HFFc6 (cell line): ENCODE measurements at places on chromosomes 5 and 9.
A peak's percentile ranks its signal among the peaks of the same experiment; 100 is the strongest.

GRCh38 chr5:68538814-68539420, 323.4 kb downstream of the PIK3R1 start:
- DNase-seq = no peak

GRCh38 chr5:143413958-143414669, 10.6 kb upstream of the NR3C1 start:
- DNase-seq = no peak

GRCh38 chr9:114076237-114077161, 1.6 kb downstream of the AMBP start:
- DNase-seq = no peak

DNA sequence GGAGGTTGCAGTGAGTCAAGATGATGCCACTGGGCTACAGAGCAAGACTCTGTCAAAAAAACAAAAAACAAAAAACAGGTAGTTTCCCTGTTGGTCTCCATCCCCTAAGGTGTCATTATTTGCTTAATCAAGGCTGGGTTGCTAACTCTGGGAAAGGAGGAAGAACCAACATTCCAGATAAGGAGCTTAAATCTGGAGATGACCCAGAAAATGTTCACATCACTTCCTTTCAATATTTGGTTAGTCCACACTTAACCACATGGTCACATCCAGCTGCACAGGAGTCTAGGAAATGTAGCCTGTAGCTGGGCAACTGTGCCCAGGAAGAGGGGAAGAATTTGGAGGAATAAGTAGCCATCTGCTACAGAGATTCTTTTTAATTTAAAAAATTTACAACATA, 25.9 kb upstream of the MEGF9 start:
- no peak for DNase-seq

DNA sequence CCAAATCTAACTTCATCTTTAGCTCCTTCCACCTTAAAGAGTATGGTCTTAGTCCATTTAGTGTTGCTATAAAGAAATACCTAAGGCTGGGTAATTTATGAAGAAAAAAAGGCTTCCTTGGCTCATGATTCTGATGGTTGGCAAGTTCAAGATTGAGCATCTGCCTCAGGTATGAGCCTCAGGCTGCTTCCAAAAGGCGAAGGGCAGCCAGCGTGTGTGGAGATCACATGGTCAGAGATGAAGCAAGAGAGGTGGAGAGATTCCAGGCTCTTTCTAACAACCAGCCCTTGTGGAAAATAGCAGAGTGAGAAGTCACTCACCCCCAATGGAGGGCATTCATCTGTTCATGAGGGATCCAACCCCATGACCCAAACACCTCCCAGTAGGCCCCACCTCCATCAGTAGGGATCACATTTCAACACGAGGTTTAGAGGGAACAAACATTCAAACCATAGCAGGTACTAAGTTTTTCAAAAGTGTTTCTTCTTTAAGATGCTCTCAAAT, 225.9 kb downstream of the SGCD start:
- DNase-seq = no peak

GRCh38 chr5:73160239-73160671, 12.7 kb upstream of the TMEM174 start:
- DNase-seq = no peak

DNA sequence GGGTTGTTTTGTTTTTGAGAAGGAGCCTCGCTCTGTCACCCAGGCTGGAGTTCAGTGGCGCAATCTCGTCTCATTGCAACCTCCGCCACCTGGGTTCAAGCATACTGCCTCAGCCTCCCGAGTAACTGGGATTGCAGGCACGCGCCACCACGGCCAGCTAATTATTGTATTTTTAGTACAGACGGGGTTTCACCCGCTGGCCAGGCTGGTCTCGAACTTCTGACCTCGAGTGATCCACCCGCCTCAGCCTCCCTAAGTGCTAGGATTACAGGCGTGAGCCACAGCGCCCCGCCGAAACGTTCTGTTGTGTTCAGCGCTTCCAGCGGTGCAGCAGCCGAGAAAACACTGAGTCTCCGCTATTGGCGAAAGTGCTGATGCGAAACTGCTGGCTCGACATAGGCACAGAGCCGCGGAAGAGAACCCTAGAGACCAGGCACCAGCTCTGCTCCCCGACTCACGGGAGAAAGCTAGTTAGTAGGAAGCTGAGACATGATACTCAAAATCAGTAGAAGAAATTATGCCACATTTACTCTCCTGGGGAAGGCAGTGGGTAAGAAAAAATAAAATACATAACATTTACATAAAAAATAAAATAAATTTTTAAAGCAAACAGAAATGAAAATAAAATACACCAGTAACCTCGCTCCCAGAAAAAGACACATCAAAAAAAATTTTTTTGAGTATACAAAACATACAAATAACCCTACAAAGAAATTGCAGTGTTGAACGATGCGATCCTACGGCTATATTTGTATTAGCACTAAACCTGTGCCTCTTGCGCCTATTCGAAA, 31.6 kb downstream of the ANXA2R start:
- peak; percentile 89 for DNase-seq

GRCh38 chr5:123647066-123647465, 135.1 kb downstream of the CSNK1G3 start:
- no peak for DNase-seq

GRCh38 chr9:96553070-96553469, 66.6 kb downstream of the CDC14B start:
- DNase-seq = peak; percentile 82

DNA sequence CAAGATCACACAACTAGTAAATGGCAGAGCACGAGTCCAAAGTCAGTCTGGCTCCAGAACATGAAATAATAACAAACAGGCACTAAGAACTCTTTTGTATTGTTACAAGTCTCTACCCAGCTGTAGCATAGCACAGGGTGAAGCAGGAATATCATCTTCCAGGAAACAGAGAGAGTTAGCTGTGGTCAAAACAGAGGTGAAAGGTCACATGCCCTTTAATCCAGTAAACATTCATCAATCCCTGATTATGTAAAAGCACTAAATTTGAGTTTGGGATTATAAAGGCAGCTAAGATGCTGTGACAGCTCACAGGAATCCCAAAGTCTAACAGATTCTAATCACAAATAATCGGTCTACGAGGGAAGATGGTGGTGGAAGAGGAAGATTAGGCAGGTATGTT, 133.0 kb upstream of the ASTN2 start:
- no peak for DNase-seq

DNA sequence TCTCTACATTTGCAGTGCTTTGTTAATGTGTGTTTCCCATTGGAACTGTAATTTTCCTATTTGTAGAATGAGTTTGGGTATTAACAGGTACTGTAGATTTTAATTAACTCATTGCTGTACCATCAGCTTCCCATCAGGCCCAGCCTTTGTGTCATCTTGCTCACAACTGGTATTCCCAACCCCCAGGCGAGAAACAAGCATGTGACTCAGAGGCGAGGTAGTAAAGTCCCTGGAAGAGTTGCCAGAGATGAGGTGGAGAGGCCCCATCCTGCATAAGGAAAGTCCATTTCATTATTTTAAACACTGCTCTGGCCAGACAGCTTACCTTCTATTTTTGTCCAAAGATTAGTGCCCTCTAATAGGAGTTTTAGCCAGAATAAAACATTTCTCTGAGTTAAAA, 29.9 kb downstream of the ADCY2 start:
- DNase-seq = no peak

DNA sequence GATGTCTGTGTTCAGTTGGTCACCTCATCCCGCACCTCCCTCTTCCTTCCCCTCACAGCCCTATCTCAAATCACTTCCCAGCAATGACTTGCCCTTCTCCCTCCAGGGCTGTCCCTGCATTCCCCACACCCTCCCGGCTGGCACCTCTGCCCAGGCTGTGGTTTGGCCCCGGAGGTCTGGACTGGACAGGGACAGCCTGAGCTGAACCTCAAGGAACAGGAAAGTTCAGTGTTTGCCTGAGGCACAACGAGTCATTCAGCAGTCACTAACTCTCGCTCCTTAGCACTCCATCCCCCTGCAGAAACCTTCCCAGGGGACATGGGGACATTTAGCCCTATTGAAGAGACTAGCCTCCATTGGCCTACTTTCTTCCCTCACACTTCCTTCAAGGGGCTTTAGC, 58.3 kb upstream of the MAP3K1 start:
- DNase-seq = peak; percentile 39

DNA sequence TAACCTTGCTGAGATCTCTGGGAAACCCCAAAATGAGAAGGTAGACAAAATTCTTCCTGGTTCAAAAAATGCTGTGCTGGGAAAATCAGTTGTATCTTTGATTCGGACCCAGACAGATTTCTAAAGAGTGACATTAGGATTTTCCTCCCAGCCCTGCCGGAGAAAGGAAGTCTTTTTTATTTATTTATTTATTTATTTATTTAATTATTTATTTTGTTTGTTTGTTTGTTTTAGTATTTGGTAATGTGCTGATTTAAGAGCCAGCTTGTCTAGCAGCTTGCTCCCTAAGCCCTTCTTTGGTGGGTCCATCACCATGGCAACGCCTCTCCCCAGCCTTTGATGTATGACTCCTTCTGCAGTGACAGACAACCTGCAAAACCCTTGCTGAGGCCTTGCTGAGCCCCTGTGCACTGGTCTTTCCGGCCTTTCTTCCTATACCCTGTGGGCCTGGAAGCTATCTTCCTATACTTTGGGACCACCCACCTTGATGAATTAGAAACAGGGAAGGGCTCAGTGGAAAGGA, 60.6 kb upstream of the AFAP1L1 start:
- DNase-seq = no peak

DNA sequence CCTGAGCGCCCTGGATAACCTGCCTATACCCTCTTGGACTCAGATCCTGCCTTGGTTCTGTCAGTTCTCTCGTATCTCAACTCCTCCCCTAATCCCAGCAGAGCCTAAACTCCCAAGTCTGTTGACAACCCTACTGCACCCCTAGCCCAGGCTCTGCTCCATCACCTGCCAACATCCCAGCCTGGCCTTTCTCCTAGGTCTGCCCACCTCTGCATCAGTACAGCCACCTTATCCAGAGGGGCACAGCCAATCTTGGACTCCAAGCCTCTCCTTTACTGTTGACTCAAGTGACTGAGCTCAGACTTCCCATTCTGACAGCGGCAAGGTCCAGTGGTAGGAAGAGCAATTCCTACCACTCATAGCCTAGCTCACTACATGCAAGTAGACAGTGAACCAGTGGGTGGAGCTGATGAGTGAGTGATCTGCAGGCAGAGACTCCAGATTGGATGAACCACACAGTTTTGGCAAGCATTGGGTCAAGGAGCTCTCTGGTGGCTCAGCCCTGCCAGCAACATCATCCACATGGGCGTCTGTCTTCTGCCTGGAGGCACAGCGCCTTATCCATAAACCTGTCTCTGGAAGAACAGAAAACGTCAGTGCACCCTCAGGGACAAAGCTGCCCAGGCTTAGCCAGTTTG, 26.5 kb downstream of the TRMO start:
- DNase-seq = peak; percentile 53

- DNase-seq = no peak
Measured at GRCh38 chr5:175717837-175718236, 60.0 kb downstream of the HRH2 start.

- DNase-seq = no peak
Measured at GRCh38 chr9:70395652-70396051, 18.8 kb downstream of the KLF9 start.

GRCh38 chr5:149804478-149805450, 74.7 kb downstream of the PPARGC1B start:
- no peak for DNase-seq

DNA sequence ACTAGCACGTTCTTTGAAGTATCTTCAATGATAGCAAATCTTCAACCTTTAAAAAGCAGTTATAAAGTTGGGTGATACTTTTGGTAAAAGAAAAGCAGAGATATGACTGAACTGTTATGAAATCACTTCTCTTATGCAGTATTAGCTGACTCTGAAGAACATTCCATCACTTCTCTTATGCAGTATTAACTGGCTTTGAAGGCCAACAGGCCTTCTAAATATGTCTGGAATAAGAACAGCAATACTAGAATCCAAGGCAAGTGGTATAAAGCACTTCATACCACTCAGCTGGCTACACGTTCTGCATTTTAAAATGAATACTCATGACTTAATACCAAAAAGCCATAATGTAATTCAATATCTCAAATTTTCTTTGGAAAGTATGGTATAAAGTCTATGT, 17.3 kb downstream of the SKIC3 start:
- no peak for DNase-seq

- no peak for DNase-seq
Measured at GRCh38 chr5:83714810-83715209, 5.8 kb downstream of the HAPLN1 start.

DNA sequence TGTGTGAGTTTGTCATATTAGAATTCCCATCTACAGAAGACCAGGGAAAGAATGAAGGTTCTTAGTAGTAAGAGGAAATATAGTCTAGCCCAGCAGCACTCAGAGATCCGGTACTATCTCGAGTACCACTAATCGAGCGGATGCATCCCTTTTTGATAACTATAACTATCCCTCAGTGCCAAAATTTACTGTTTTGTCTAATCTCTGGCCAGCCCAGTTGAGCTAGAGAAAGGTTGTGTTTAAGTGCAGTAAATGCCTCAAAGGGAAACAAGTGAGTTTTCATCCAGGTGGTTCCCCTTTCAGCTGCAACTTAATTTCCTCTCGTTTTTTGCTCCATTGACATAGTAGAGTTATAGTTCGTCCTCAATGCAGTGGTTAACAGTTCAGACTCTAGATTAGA, 146.7 kb downstream of the GPBP1 start:
- DNase-seq = no peak

GRCh38 chr9:136808806-136809158, 1.0 kb downstream of the RABL6 start:
- peak; percentile 33 for DNase-seq

DNA sequence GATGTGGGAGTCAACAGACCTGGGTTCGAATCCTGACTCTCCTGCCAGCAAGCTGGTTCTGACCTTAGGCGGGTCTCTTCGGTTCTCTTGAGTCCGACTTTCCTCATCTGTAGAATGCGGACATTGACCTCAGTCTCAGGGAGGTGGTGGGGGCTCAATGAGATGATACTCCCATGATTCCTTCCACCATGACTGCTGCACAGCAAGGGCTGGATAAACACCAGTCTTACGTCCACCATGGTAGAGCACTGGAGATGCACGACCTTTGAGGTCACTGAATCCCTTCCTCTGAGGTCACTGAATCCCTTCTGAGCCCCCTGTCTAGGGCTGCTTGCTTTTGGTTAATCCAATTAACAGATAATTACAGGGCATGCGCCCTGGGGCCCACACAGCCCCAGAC, 12.5 kb upstream of the SMIM23 start:
- no peak for DNase-seq

DNA sequence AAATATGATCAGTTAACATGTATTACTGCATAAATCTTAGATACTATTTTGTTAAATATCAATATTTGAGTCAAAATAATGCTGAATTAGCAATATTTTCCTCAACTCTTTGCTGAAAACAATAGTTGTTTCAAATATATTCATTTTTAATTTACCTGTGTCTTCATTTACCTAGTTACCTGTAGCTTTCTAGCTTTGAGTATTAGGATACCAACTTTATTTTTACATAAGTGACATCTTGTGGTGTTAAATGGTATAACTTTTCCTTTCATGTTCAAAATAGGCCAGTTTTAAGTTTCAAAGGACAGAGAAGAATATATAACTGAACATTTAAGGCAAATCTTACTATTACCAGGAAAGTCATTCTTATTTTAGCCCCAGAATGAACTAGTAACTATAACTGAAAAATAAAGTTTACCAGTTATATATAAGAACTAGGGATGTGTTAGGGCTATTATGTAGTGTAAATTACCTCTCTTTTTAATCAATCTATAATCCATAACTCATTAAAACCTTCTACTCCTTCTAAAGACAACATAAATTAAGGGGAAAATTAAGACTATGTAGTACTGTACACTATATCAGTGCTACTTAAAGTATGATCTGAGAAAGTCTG, 25.3 kb downstream of the AP3B1 start:
- DNase-seq = no peak
